ENCODE measurements at places on chromosomes 13 and 19. TPM values are rescaled to one million over a fixed set of nuclear protein-coding genes. Genes with fewer than 3 reads are reported as not detected.

DNA sequence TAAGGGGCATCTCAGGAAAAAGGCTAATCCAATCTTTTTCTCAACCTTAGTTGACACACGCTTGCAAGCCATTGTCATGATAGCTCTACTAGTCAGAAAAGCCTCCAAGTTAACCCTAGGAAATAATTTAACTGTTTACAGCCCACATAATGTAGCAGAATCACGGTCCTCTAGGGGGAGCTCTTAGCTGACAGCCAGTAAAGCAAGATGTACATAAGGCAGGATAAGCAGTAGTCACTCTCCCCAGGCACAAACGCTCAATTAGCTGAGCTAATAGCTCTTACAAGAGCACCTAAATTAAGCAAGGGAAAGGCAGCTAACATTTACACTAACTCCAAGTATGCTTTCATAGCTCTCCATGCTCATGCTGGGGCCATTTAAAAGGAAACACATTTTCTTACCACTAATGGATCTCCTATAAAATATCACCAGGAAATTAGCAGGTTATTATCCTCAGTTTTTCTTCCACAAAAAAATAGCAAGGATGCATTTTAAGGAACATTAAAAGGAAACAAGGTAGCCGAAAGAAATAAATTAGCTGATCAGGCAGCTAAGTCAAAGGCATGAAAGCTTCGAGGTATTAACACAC lies 33.7 kb upstream of the ZSCAN5A start:
- no peak for DNase-seq

- no peak for DNase-seq
Measured at GRCh38 chr13:86559901-86560300, 760.7 kb upstream of the SLITRK6 start.

- DNase-seq, result peak; percentile 82
Measured at GRCh38 chr13:75771818-75772217, 135.7 kb downstream of the LMO7 start.

DNA sequence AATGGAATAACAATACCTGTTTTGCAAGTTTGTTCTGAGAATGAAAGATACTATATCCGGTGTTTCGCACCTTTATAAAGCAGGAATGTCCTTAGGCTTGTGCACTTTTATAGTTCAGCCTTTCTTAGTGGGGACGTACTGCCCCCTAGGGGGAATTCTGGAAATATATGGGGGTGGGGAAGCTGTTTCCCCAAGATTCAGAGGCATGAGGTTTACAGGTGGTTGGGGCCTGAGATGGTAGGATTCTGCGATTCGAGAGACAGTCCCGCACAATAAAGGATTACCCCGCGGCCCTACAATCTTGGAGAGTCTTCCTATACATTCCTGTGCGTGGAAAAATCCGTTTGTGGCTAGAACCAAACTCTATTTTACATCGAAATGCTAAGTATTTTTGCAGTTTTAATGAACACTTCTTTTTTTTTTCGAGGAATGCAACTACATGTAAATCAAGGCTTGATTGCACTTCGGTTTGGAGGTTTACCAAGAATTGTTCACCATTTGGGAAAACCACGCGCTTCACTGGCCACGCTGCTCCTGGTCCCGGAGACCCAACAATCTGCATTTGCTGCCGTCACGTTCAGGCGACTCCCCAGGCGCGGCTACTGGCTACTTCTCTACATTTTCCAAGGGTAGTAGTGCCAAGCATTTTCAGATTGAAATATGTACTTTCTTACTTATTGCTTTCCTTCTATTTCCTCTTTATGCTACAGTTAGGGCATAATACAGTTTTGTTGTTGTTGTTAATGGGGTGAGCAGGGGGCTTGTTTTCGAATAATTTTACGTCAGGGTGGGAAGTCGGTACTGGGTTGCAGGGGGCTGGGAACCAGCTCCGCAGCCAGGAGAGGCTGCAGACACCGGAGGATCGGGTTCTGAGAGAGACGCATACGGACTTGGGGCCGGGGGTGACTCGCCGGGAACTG lies 830 bp downstream of the NEK5 start:
- peak; percentile 64 for DNase-seq

GRCh38 chr19:12995596-12996405 lies 526 bp downstream of the NFIX start:
- DNase-seq, result peak; percentile 35

DNA sequence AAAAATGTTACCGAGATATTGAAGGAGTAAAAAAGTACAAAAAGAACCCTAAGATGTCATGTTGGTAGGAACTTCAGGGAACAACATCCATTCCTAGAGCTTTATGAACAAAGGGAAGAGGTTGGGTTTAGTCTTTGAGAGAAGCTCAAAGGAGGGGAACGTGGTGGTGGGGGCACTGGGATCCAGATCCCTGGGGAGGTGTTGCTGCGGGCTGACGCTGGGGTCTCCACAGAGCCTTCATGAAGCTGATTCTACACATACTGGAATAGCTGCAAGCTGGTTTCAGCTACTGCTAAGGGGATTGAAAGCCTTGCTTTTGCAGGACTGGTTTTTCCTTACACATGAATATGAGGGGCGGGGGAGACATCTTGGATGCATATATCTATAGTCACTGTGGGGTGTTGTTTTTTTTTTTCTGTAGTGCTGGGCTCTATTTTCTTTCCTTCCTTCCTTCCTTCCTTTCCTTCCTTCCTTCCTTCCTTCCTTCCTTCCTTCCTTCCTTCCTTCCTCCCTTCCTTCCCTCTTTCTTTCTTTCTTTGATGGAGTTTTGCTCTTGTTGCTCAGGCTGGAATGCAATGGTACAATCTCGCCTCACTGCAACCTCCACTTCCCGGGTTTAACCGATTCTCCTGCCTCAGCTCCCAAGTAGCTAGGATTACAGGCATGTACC lies 6.5 kb upstream of the MZF1 start:
- no peak for DNase-seq

- DNase-seq, result no peak
Measured at GRCh38 chr19:3193256-3194105, 7.8 kb downstream of the NCLN start.

DNA sequence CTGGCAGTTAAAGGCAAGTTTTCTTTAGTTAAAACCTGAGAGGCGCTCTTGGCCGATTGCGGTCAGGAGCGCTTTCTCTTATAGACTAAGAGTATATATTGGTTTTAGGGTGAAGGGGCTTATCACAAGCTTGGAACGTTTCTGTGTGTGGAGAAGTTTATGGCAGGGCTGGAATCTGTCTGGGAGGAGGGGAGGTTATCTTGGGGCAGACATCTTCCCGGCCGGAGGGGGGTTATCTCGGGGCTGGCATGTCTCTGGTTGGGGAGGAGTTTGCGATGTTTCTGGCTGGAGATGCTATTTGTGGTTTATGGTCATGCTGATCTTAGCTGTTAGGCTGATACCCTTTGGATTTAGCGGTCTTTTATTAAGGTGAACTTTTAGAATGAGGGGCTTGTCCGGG lies 18.3 kb downstream of the KDM4B start:
- no peak for DNase-seq

- no peak for DNase-seq
Measured at GRCh38 chr19:48982280-48982679, 10.8 kb downstream of the GYS1 start.

- no peak for DNase-seq
Measured at GRCh38 chr19:4098493-4098892, 25.4 kb downstream of the MAP2K2 start.

DNA sequence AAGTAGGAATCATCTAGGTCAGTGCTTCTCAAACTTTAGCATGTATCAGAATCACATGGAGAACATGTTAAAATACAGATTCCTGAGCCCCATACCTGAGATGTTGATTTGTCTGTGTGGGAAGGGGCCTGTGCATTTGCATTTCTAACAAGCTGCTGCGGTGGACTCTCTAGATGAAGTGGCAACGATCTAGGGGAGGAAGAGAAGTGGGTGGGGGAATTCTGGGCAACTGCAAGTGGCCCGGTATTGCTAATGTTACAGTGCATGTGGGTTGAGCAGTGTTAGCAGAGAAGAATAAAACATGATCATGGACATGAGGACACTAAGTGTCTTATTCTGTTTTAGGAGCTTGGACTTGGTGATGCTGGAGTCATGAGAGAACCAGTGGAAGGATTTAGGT lies 329.0 kb downstream of the OLFM4 start:
- no peak for DNase-seq

- DNase-seq, result peak; percentile 97
Measured at GRCh38 chr19:54115109-54116063, at the start of the genes PRPF31 and TFPT. PRPF31 (plus strand) TSS chr19:54115754; CDS start chr19:54118279, 2,525 bp downstream. TFPT (minus strand) TSS chr19:54115657; CDS start chr19:54115269, 388 bp downstream.

GRCh38 chr13:27847669-27848068 lies 55.4 kb downstream of the GSX1 start:
- DNase-seq, result no peak

DNA sequence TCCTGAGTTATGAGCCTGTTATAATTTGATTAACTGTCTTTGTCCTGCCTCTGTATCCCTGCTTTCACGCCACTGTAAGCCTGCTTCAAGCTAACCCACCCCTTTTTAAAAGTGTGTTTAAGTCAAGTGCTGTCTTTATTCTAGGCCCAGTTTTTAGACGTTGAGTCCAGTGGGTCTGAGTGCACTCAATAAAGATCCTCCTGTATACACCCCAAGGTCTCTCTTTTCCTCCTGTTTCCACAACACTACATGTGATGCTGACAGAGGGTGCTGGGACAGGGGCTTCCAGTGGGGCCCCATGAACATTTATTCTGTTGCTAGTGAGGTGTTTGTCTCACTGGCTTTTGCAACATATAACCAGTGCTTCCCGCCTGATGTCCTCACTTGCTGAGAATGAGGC lies 6.7 kb upstream of the F2RL3 start:
- no peak for DNase-seq

GRCh38 chr13:45604892-45605291 lies 10.6 kb downstream of the ERICH6B start:
- no peak for DNase-seq

DNA sequence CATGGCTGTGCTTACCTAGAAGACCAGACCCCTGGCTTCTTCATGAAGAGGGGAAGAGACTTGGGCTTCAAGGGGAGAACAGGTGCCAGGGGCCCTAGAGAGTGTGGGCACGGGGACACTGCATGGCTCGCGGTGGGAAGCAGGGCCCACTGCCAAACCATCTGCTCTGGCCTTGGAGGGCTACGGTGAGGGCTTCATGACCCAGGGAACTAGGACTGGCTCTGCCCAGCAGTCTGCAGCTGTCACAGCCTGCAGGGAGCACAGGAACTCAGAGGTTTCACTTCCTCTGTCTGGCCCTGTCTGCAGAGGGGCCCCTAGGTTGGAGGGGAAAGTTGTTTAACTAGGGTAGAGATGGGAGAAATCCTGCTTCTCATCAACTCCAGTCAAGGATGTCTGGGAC lies 4.3 kb downstream of the ERCC1 start:
- DNase-seq, result no peak

KLK1 gene
- total RNA-seq, result not detected

INSL3 gene
- not detected for total RNA-seq

NAPA gene
- total RNA-seq, result 211 TPM

KLK7 gene
- not detected for total RNA-seq

ACP7 gene
- 1.7 TPM for total RNA-seq

NDUFA11 gene
- total RNA-seq, result 328 TPM

TEKTIP1 gene
- total RNA-seq, result not detected

Data from M059J (cell line).